ENCODE measurements at places on chromosomes 12 and 14.

GRCh38 chr12:131254374-131254773 is 300.7 kb downstream of the ADGRD1 start:
- DNase-seq, result no peak

DNA sequence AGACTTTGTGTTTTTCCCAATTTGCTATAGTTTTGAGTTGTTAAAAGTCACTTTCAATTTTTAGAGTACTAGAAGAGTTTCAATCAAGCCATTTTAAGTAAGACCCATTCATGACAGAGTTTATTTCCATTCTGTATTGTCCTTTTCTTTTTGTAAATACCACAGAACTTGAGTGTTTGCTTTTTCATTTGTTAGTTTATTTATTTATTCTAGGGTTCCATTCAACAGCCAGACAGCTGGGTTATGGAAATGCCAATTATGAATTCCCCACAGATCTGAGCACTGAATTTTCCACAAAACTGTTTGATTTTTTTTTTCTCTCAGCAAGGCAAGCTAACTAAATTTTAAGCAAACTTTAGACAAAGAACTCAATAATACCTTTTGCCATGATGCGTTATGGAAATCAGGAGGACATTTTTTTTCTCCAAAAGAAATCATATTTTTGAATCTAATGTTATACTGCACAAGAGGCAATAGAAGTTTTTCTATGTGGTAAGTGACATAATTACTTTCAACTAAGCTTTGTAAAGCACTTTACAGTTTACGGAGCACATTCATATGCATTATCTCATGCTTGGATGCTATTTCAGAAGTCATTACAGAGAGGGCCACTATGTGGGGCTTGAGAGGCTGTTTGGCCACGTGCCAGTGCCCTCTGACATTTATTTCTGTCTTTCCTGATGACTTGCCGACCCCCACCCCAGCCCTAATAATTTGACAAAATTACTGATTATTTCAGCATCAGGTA is 181.5 kb downstream of the VRK1 start:
- DNase-seq, result no peak

DNA sequence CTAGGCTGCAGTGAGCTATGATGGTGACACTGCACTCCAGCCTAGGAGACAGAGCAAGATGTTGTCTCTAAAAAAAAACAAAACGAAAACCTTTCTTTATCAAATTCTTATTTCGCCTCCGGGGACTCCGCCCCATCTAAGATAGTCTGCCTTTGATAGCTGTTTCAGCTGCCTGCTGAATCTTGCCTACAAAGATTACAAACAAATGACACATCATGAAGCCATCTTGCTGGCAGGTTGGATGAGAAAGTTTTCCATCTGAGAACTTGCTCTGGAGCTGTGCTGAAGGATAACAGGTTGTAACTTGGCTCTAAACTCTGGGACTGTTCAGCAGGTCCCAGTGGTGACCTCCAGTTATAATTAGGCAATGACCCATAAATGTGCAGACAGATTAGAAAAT is 41.8 kb upstream of the AEBP2 start:
- DNase-seq, result no peak

GRCh38 chr14:69896972-69897371 is 17.8 kb downstream of the SMOC1 start:
- no peak for DNase-seq

DNA sequence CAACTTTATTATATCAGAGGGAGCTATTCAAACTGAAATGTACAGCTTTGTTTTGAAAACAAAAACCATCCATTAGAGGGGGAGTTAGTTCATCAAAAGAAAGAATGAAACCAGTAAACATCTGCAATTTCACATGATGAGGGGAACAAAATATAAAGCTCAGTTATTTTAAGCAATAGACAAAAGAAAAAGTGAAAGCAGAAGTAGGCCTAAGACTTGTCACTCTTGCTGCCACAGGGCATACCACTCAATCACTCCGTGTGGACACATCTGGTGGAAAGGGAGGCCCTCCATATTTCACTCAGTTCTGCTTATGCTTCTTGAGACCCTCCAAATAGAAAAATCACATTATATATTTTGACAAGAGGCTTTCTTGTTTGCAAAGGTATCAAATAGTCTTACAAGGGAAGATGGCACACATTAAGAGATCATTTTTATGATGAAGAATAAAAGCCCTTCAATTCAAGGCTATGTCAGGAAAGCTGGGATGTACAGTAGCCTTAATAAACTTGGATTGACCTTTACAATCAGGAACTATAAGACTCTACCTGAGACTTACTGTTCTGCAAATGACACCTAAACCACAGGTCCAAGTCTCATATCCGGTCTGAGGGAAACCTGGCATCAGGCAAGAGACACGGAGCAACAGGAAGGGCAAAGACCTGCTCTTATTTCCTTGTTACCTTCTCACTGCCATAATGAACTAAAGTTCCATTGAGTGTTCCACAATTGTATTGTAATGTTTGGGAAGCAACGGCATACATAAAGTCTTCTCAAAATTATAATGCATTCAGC is 222.5 kb upstream of the GRIP1 start:
- no peak for DNase-seq

- no peak for DNase-seq
Measured at GRCh38 chr14:101229666-101230065, 326.1 kb upstream of the RTL1 start.

Data from NCI-H2081 treated with DMSO at 0.1 percent for 48 hours (cell line).